ENCODE measurements at places on chromosomes 7 and 10.

- no peak for DNase-seq
Observed at GRCh38 chr10:83539528-83540308, 599.6 kb upstream of the GHITM start.

GRCh38 chr10:111076682-111077478, at the start of gene ADRA2A:
TSS of gene ADRA2A (plus strand) at chr10:111077029. CDS start at chr10:111077997, 968 bp downstream.
- DNase-seq, result no peak

GRCh38 chr10:73588656-73589055, 2.5 kb downstream of the USP54 start:
- no peak for DNase-seq

DNA sequence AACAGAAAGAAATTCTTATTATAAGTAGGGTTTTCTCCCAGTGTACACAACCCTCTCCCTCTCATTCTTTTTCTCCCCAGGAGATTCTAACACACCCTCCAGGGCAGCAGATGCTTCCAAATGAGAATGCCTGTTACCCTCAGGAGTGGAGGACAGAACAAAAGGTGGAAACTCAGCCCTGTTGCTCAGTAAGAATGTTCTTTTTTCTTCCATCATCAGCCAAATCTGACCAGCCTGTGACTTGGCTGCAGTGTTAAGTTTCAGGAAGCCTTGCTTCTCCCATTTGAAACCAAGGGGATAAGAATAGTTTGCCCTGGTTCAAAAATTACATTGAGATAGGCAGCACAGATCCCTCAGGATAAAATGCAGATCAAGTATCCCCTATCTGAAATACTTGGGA, 77.5 kb upstream of the EEPD1 start:
- DNase-seq, result no peak

- no peak for DNase-seq
Observed at GRCh38 chr10:4522296-4523000, 303.6 kb upstream of the AKR1E2 start.

GRCh38 chr7:156147104-156147503, 334.8 kb upstream of the SHH start:
- DNase-seq, result no peak

DNA sequence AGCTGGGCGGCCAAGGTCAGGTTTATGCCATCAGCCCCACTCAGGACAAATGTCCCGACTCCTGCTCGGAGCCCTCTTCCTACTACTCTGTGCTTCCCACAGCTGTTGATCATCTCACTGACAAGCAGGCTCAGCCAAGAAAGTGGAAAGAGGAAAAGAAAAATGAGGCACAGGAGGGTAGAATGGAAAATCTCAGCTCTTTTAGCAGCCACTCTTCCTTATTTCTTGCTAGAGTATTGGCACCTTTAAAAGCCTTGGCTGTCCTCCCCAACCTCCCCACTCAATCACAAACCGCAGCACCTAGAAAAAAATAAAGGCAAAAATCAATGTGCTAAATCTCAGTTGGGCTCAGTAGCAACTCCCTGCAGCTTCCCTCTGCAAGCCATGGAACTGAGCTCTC, 35.3 kb upstream of the AGK start:
- no peak for DNase-seq

DNA sequence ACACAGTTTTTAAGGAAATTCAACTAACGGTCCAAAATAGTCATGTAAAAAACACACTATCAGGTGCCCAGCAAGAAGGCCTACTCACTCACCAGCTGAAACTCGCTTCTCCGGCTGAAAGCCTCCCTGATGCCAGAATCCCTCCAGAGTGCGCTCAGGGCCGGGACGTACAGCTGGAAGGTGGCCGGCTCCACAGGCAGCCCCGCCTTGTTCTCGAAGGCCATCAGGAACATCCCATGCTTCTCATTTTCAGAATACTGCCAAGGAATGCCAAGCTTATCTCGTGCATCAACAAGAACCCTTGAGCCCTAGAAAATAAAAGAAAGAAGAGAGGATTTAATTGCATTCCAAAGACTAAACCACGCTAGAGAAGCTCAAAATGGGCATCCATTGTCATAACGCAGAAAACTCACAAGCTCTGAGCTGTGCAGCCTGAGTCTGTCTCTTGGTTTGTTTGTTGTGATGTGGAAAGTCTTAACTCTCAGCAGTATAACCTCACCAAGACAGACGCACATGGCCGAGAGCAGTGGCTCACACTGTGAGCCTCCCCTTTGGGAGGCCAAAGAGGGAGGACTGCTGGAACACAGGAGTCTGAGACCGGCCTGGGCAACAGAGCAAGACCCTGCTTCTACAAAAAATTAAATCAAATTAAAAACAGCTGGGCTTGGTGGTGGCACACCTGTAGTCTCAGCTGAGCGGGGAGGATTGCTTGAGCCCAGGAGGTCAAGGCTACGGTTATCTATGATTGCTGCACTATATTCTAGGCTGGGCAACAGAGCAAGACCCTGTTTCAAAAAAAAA, 49.1 kb downstream of the GNA12 start:
- DNase-seq, result no peak

GRCh38 chr10:79304479-79305087, 42.7 kb upstream of the PPIF start:
- no peak for DNase-seq

DNA sequence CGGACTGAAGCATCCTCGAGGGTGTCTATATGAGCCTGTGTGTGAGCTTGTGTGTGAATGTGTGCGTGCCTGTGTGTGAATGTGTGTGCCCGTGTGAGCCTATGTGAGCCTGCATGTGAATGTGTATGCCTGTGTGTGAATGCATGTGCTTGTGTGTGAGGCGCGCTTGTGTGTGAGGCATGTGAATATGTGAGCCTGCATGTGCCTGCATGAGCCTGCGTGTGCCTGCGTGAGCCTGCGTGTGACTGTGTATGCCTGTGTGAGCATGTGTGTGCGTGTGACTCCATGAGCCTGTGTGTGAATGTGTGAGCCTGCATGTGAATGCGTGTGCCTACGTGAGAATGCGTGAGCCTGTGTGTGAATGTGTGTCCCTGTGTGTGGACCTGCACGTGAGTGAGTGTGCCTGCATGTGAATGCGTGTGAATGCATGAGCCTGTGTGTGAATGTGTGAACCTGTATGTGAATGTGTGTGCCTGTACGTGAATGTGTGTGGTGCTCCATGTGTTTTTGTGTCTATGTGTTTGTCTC, 33.4 kb downstream of the PDGFA start:
- DNase-seq, result no peak

- no peak for DNase-seq
Observed at GRCh38 chr10:70070834-70071233, 18.2 kb downstream of the MACROH2A2 start.

DNA sequence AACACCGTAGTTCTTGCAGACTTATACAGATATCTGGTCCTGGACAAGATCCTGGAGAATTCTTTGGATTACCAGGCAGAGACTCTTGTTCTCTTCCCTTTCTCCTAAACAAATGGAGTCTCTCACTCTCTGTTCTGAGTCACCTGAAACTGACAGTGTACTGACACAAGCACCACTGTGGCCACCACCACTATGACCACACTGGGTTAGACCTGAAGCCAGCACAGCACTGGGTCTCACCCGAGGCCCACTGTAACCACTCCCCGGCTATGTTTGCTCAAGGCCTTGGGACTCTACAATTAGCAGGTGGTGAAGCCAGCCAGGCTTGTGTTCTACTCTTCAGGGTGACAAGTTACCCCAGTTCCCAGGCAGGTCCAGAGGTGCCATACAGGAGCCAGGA, 22.8 kb downstream of the SLC39A12 start:
- no peak for DNase-seq

DNA sequence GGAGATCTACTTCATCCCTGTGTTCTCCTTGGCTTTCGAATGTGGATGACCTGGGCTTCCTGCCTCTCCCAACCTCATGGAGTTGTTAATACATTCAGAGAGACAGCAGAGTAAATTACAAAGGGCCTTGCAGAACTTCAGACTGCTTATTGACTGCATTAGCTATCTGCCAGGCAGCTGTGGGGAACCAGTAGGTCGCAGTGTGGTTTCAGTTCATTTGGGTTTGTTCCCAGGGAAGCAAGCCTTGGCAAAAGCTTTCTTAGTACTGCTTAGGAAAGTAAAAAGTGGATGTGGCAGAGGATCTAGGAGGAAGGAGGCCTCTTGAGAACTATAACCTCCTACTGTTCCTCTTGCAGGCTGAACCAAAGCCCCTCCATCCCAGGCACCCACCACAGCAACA, 9.2 kb downstream of the NPFFR1 start:
- no peak for DNase-seq

DNA sequence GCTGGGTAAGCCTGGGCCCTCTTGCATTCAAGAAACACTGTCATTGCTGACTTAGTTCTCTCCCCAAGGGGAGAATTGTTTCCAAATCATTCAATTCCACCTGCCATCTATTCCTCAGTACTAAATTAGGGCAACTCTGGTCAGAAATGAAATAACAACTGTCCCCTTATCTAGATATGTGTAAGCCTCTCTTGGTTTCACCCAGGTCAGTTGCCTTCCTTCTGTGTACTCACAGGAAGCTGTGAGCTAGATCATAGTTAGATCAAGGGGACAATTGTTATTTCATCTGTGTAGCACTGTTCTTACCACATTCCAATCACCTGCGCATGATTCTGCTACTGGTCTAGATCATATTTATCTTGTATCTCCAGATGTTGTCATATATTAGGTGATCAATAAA, 483.0 kb upstream of the SORCS1 start:
- DNase-seq, result no peak

DNA sequence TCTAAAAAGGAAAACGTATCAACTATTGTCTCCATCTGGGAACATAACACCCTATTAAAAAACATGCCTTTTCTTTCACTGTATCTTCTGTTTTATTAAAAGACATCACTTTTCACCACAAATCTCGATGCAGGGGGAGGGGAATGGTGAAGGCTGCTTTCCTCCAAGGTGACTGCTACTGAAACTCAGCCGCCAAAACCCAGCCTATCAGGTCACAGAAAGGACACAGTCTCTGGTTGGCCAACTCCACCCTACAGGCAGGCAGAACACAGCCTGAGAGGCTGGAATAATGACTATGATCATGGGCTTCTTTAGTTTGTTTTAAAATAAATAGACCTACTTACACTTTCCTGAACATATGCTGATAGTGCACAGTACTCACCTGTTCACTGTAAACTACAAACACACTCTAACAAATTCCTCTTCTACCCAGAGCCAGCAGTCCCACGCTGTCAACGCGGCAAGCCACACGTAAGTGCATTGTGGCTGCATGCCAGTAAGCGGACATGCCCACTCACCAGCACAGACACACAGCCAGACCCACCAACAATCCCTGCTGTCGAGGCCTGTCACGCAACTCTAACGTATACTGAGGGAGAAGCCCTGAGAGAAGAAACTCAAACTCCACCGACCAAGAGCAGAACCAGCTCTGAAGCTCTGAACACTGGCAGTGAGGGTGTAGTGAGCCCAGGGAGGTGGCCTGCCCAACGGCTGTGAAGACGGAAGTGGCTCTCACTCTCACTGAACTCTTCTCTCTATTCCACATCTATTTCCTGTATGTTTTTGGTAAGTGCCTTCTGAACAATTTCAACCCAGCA, 41.8 kb downstream of the NCAPG2 start:
- DNase-seq, result no peak

- DNase-seq, result no peak
Observed at GRCh38 chr7:157612009-157612663, 275.3 kb downstream of the DNAJB6 start.

GRCh38 chr10:80158598-80159127, 26.1 kb downstream of the PLAC9 start:
- DNase-seq, result no peak

DNA sequence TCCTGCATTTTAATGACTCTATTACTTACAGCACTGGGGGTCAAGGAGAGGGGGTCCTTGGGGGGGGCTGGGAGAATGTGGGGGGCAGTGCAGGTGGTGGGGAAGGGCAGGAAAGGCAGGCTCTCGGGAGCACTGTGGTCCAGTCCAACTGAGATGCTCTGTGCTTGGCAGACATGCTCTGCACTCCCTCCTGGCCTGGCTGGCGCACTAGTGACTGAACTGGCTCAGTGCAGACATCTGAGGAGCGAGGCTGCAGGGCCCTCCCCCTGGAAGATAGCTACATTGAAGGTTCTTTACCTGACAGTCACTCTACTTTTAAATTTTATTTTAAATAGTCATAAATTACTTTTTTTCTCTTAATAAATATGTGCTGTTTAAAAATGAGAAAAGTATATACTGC, 105.7 kb downstream of the NEURL1 start:
- DNase-seq, result no peak

- DNase-seq, result no peak
Observed at GRCh38 chr10:8511026-8511425, 456.5 kb downstream of the GATA3 start.

DNA sequence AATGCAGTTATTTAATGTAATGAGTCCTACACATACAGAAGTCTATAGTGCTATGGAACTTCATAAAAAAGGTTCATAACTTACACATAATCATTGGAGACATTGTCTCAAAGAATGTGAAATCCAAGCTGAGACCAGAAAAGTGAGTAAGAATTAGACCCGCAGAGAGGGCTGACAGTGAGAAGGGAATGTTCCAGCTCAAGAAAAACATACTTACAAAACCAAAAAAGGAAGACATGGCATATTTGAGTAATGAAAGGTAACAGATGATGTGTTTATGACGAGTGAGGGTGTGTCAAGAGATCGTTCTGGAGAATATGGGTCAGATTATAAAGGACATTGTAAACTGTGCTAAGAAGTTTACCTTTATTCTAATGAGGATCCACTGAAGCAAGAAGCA, 566.5 kb downstream of the ATRNL1 start:
- DNase-seq, result no peak

- no peak for DNase-seq
Observed at GRCh38 chr10:132678436-132679216, 107.3 kb downstream of the NKX6-2 start.

DNA sequence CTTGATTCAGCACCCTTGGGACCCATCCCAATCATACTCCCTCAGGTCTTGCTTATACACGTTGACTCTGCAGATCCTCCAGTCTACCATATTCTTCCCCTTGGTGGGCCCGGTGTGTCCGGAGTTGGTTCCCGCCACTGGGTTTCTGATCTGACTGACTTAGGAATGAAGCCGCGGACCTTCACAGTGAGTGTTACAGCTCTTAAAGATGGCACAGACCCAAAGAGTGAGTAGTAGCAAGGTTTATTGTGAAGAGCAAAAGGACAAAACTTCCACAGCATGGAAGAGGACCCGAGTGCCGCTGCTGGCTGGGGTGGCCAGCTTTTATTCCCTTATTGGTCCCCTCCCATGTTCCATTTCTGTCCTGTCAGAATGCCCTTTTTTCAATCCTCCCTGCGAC, 5.9 kb upstream of the GDF10 start:
- DNase-seq, result no peak

- no peak for DNase-seq
Observed at GRCh38 chr10:102287538-102287937, 42.2 kb downstream of the GBF1 start.

DNA sequence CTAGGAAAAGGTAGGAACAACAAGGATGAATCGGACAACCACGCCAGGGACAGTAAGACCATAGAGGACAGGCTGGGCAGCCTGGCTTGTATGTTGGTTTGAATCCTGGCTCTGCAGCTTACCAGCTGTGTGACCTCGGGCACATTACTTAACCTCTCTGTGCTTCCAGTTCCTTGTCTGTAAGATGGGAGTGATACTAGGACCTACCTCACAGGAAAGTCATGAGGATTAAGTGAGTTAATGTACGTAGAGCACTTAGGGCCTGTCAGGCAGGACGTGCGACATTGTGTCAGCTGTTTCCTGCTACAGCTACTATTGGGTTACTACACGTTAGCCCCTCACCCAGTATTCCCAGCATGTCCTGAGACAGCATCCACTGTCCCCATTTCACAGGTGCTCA, 32.1 kb downstream of the PLAC9 start:
- no peak for DNase-seq

GRCh38 chr10:11197266-11197712, 179.6 kb downstream of the CELF2 start:
- DNase-seq, result no peak

All from stimulated activated CD4-positive, alpha-beta T cell treated with anti-CD3 and anti-CD28 coated beads, TNF-alpha, amount 100 ng/mL, for 1 hour (primary cell).